ENCODE measurements at places on chromosomes 4 and X.

- DNase-seq, result no peak
These were observed 270.8 kb downstream of the BCOR start for GRCh38 chrX:39826813-39827543.

- no peak for DNase-seq
These were observed 1.7 kb downstream of the RNF175 start for GRCh38 chr4:153758136-153758535.

DNA sequence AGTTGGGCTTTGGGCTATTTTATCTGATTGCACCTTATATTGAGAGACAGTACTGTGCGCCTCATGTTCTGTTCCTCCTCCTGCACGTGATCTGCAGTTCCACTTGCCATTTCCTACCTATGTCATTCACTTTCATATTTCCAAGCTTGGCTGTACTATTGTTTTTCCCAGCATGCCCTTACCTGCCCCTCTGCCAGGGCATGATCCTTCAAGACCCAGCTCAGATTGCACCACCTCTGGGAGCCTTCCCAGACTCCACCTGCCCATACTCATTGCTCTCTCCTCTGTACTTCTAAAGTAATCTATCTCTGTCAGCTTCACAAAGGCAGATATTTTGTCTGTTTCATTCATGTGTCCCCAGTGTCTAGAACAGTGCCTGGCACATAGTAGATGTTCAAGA, 11.6 kb downstream of the SLC25A5 start:
- no peak for DNase-seq

- DNase-seq, result no peak
These were observed 98.0 kb downstream of the CLCN4 start for GRCh38 chrX:10254739-10255138.

GRCh38 chrX:154652311-154653047, 900 bp downstream of the CTAG2 start:
- DNase-seq, result no peak

DNA sequence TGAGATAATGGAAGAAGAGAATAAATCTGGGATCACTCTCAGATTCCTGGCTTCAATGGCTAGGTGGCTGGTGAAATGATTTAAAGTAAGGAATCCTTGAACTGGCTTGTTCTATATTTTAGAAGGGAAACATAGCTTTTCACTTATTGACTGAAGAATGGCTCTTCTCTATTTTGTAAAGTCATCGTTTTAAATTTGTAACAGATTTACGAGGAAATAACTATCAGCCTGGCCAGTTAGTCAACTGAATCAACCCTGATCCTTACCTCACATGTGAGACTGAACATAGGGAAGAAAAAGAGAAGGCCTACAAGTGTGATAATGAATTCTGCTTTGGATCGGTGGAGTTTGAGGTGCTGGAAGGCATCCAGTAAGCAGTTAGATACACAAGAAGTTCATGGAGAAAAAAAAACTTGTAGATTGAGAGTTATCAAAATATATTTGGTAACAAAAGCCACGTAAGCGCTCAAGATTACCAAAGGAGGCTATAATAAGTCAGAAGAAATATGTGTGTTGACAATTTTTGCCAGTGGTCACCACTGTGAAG, 12.0 kb downstream of the AREG start:
- no peak for DNase-seq

DNA sequence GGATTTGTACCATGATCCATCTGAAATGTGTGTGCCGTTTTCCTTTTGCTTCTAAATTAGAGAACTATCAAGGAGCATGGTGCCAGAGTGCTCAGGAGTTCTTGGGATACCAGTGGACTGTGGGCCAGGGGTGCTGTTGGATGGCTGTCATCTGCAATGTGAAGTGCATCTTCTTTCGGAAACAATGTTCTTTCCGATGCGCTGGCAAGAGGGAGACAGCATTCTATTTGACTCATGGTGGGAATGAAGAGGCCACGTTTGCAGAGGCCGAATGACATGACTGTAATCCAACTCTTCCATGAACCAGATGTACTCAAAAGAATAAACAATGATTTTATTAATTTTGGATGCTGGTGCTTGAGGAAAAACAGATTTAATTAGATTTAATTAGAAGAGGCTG, 45.5 kb downstream of the SORCS2 start:
- DNase-seq, result no peak

DNA sequence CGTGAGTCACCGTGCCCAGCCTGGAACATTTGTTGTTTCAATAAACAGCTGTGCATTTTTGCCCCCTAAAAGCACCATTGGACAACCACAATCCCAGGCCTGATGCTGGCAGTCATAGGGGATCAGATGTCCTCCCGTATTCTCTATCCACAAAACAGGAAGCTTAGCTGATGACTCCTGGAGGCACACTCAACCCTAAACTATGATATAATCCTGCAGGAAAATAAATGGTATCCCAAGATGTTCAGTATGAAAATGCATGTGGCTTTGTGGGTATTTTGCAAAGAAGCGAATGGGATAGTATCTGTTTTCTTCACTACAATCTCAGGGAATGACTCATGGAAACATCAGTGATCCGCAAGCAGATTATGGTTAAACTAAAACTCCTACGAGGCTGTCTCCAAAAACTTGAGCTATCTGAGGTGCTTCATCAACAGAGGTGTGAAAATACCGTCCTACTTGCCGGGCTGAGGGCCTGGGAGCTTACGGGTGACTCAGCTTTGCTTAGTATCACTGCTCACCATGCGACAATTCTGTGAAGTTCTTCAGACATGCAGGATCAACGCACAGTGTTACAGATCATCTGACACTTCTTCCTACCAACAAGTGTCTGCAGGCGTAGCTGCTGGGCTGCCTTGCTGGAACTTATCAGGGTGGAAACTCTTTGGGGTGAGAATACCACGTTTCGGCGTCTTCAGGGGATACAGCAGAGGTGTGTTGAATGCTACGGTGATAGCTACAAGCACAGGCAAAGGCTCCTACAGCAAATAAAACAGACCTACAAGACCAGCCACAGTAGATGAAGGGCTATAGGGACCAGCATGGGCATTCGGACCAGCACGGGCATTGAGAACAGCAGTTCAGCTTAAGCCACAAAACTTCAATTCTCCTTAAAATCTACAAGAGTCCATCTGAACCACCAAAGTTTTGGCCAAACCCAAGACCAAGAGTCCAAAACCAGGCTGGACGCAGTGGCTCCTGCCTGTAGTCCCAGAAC, 148.5 kb downstream of the DHRSX start:
- peak; percentile 7 for DNase-seq

GRCh38 chr4:169314906-169315305, 44.1 kb upstream of the SH3RF1 start:
- DNase-seq, result no peak

GRCh38 chrX:44400588-44400987, 57.1 kb upstream of the EFHC2 start:
- peak; percentile 26 for DNase-seq

DNA sequence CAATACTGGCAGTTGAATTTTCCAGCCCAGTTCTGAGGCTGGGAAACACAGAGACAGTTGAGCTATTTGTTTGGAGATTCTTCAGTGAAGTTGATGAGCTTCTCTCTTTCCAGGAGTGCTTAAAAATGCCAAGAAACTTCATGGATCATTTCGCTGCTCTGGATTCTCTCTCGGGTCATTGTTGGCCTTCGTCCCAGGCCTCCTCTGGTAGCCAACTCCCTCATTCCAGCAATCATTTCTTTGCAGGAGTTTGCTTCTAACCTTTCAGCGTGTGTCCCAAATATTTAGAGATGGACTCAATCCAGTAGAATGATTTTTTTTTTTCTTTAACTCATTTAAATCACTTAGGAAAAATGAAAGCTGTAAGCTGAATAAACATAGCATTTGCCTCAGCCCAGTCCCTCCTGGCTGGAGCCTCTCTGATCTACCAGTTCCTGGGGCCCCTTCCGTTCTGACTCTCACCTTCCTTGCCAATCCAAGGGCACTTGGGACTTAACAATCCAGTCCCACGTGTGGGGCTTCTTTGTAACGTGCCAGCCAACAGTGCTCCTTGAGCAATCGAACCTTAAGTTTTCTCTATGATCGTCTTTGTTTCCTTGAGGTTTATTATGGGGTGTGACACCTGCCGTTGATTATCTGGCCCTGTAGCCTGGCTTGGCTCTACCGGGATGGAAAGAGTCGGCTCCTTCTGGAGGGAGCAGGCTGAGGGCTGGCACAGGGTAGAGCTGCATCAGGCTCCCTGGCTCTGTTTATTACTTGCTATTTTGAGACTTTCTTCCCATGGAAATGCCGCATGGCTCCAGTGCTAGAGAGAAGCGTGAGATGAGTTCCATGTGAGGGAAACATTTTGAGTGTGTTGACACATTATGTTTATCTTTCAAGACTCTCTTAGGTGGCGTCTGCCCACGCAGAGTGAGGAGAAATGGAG, 80.4 kb upstream of the GPC4 start:
- no peak for DNase-seq

GRCh38 chr4:9979101-9979701, 42.1 kb downstream of the SLC2A9 start:
- DNase-seq, result no peak

- no peak for DNase-seq
These were observed 12.1 kb downstream of the BMP2K start for GRCh38 chr4:78788007-78788889.

- no peak for DNase-seq
These were observed at the start of gene NPFFR2 for GRCh38 chr4:72031868-72032608. Gene NPFFR2 (plus strand): TSS chr4:72032000. CDS start chr4:72128592, 96,592 bp downstream.

DNA sequence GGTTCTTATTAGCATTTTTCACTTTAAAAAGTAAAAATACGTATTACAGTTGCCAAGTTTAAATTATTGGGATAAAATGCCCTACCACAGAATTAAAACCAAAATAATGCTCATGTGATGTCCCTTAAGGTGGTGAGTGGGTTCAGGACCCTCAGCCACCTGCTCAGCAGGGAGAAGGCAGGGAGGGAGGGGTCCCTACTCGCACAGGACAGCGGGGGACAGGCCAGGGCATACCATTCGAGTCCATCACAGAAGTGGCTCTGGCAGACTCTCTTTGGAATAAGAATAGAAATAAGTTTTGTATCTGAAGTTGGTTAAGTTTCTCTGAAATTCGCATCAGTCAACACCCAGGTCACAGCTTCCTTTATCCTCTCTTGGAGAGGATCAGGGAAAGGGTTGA, 37.7 kb downstream of the NOP14 start:
- DNase-seq, result no peak

- no peak for DNase-seq
These were observed 224.9 kb downstream of the FRMPD4 start for GRCh38 chrX:12363216-12363615.

DNA sequence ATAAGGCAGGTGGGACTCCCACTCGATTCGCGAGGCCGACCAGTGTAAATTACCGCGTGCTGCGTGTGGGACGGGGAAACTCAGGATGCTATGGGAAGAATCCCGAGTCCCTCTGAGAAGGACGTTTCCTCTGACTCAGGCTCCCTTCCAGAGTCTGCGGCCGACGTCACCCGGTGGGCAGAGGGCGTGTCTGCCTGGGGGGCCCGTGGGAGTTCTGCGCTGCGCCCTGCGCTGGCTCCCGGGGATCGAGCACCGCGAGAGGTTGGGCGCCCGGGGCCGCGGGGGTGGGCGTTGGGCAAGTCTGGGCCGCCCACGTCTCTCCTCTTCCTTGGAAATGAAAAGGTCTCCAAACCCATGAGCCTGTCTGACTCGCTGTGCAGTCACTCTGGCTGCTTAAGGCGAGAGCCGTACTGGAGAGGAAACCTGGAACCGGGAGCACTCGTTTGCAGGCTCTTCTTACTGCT, 568 bp downstream of the NIPAL1 start:
- DNase-seq, result peak; percentile 49

- DNase-seq, result no peak
These were observed 159.5 kb upstream of the USP38 start for GRCh38 chr4:143025081-143025704.

GRCh38 chr4:7207628-7208231, 15.4 kb downstream of the SORCS2 start:
- no peak for DNase-seq

DNA sequence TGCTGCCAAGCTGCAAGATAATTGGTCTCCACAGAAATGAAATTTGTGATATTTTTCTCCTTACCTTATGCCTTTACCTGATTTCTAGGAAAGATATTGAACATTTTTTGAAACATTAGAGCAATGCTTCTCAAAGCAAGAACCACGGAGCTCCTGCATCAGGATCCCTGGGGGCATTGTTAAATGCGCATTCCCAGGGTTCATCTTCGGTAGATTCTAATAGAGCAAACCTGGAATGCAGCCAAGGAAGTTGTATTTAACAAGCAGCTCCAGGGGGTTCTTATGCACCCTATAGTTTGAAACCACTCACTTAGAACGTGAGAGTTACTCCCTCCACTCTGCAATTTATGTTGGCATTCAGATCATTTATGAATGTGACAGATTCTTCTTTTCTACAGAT, 126.2 kb downstream of the SLC39A8 start:
- no peak for DNase-seq

GRCh38 chr4:10107111-10108091, 9.2 kb downstream of the WDR1 start:
- no peak for DNase-seq

DNA sequence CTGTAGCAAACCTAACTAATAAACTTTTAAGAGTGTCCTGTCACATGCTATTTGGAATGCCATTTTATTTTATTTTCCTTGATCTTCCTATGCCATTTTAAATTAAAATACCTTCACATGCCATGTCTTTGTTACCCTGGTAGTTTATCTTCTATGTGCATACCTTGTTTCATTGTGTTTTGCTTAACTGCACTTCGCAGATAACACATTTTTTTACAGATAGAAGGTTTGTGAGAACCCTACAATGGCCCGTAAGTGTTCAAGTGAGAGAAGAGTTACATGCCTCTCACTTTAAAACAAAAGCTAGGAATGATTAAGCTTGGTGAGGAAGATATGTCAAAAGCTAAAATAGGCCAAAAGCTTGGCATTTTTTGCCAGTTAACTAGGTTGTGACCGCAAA, 744.1 kb downstream of the STIM2 start:
- no peak for DNase-seq

DNA sequence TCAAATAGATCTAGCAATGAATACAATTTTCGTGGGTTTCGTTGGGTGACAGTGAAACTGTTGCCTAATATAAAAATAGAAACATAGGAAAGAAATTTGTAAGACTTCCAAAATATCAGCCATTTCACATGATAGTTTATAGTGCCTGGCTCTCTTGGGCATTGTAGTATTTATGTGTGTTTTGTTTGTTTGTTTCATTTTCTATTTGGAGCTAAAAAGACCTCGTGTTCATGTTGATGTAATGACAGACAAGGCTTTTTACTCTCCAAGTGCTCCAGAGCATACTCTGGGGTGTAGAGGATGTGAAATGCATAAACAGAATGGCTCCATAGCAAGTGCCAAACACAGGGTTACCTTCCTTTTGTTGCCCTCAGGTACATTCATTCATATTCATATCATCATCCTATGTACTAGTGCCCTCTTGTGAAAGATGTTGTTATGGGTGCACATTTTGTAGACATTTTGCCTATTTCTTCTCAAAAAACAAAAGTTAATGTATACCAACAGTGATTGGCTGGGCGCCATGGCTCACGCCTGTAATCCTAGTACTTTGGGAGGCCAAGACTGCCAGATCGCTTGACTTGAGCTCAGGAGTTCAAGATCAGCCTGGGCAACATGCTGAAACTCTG, 100.7 kb upstream of the AMOT start:
- no peak for DNase-seq

DNA sequence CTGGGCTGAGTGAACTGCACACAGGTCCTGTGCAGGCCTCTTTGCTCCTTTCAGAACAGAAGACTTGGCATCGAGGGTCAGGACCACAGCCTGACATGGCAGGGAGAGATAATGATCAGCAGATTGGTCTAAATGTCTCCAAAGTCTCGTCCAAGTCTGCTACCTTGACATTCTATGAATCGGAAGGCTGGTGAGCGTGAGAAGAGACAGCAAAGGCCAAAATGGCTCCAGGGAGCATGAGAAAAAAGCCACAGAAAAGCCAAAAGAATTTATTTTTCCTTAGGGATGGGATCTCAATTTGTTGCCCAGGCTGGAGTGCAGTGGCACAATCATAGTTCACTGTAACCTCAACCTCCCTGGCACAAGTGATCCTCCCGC, 32.3 kb upstream of the IQSEC2 start:
- DNase-seq, result no peak

Data from stimulated activated CD4-positive, alpha-beta T cell treated with anti-CD3 and anti-CD28 coated beads, Interleukin-4, amount 100 ng/mL, for 48 hours (primary cell).